ENCODE measurements at places on chromosomes 7 and 10.

- no peaks in the 10 kb centered on the region for H3K36me3 ChIP-seq
- no peaks in the 10 kb centered on the region for H3K27me3 ChIP-seq
- no peaks in the 10 kb centered on the region for H3K4me1 ChIP-seq
- H3K27ac ChIP-seq, result no peak overlapping the region
- DNase-seq, result no peak
Measured at GRCh38 chr10:69828144-69828870, 26.6 kb downstream of the COL13A1 start.

DNA sequence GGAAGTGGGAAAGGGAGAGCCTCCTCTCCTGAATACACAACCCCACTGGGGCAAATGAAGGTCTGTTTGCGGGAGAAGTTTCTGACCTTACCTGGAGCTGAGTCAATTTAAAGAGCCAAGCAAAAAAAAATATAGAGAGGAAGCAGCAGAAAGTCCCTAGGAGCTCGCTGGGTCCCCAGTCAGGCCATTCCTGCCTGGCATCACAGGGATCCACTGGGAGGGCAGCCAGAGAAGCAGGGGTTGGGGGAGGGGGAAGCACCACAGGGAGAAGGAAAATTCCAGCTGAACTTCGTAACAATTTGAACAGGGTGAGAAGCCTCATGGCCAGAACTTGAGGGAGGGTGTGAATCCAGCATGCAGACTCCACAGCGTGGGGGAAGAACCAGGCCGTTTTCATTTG lies 298.7 kb downstream of the LRRTM3 start:
- no peak overlapping the region for H3K27ac ChIP-seq
- H3K4me1 ChIP-seq, result no peaks in the 10 kb centered on the region
- no peaks in the 10 kb centered on the region for H3K36me3 ChIP-seq
- DNase-seq, result no peak

GRCh38 chr7:531777-532176 lies 12.1 kb upstream of the PDGFA start:
- no peak for DNase-seq
- H3K36me3 ChIP-seq, result no peaks in the 10 kb centered on the region
- H3K4me3 ChIP-seq, result no peak overlapping the region
- peaks cover 5% of the 10 kb centered on the region for H3K27me3 ChIP-seq

DNA sequence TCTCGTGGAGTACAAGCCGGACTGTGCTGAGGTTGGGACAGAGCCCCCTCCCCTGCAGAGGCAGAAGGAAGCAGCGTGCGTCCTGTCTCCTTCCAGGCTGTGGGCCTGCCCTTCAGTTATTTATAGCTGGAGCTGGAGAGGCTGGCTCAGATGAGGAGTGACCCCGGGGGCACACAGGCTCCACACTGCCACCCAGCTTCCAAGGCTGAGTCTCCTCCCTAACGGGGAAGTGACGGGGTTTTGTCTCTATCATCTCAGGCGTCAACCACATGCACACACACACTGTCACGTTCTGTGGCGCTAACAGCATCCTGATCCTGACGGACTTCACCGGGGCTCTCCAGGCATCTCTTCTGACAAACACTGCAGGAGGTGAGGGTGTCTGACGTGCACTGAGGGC lies 25.4 kb downstream of the AMZ1 start:
- H3K36me3 ChIP-seq, result peaks cover 11% of the 10 kb centered on the region
- DNase-seq, result no peak
- H3K27me3 ChIP-seq, result peaks cover 3% of the 10 kb centered on the region
- H3K4me3 ChIP-seq, result no peak overlapping the region
- H3K4me1 ChIP-seq, result no peaks in the 10 kb centered on the region

DNA sequence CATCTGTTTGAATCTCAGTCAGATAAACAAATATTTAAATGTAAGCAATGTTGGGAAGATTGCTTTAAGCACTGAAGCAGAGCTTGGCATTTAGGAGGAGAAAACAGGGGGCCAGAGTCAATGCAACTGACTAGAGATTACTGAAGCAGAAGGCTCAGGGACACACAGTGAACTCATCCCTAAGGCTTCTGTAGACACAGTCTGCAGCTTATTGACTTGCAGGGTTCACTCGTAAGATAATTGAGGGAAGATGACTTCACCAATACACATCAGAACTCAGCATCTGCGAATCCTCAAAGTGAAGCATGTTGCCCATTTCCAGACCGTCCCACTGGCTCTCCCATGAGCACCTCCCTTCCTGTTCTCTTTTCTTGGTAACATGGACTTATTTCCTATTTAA lies 363.4 kb upstream of the PFKP start:
- H3K4me3 ChIP-seq, result no peak overlapping the region

DNA sequence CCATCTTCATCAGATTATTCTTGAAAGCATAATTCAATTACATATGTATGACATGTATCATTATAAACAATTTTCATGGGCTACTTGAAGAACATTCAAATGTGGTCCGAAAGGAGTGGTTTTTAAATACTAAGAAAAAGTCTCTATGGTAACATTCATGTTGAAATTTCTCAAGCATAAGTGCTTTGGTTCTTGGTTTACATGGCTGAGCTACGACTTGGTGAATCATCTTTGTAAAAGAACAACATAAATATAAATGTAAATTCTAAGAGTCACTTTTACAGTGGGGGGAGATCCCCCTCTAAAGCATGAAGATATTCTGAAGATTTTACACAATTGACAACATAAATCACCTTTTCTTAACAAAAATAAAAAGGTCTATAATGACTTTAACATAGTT lies 118.6 kb downstream of the MAGI2 start:
- no peaks in the 10 kb centered on the region for H3K27me3 ChIP-seq
- no peak for DNase-seq
- H3K4me1 ChIP-seq, result no peaks in the 10 kb centered on the region
- H3K27ac ChIP-seq, result no peak overlapping the region
- H3K4me3 ChIP-seq, result no peak overlapping the region

- peaks cover 20% of the 10 kb centered on the region for H3K4me1 ChIP-seq
- H3K27me3 ChIP-seq, result no peaks in the 10 kb centered on the region
- DNase-seq, result no peak
Measured at GRCh38 chr10:103660364-103661197, 167.1 kb downstream of the NEURL1 start.

DNA sequence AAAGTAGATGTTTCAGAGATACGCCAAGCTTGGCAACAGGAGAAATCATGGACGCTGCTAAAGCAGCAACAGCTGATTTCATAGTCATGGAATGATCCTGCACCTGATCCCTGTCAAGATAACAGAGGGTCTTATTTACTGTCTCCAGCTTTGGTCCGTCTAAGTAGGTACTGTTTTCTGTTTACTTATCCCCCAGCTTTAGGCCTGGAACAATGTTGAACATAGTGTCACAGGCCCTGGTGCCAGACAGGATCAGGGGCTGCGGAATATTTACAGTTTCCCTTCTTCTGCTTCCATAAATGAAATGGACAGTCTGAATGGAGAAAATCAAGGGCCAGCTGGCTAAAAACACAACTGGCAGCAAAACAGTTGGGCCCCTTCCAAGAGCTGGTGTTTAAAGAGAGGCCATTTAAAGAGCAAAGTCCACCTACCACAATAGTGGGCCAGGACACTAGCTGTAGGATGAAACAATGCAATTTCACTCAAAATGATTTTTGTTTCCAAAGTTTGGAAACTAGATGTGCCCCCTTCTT lies 2.9 kb downstream of the GPR37 start:
- H3K27ac ChIP-seq, result no peak overlapping the region
- H3K27me3 ChIP-seq, result peaks cover 18% of the 10 kb centered on the region
- no peaks in the 10 kb centered on the region for H3K36me3 ChIP-seq
- no peak for DNase-seq

DNA sequence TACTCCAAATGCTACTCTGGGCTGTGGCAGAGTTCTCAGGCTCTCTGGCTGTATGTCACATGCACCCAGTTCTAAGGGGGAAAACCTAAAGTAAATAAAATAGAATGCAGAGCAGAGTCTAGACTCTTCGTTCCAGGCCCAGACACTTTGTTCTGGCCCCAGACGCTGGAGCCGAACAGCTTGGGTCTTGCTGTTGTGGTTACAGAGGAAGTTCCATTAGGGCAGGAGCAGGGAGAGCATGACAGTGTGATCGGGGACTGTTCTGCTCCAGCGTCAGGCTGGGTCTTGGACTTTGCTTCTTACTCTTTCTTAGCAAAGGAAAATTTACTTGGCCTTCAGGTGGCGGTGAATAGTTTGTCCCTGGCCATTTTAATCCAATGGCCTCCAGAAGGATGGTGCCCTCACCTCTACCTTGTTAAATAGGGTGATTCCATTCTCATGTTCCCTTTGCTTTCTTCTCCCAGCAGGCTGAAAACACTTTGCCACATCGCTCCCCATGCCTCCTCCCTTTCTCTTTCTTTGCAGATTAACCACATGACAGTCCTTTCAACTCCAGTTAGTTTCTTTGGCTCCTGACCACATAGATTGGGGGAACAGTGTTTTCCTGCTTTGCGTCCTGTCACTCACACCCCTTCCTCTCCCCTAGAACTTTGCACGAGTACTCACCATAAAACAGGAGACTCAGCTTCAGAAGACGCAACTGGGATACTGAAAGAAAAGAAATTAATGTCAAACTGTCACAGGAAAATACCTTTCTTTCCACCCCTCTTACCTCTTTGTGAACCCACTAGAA lies 730.8 kb downstream of the SUGCT start:
- H3K4me1 ChIP-seq, result peaks cover 6% of the 10 kb centered on the region
- no peak for DNase-seq
- no peaks in the 10 kb centered on the region for H3K36me3 ChIP-seq
- no peak overlapping the region for H3K4me3 ChIP-seq

GRCh38 chr10:6097063-6097462 lies 8.2 kb downstream of the RBM17 start:
- peaks cover 13% of the 10 kb centered on the region for H3K36me3 ChIP-seq
- no peak overlapping the region for H3K27ac ChIP-seq
- no peaks in the 10 kb centered on the region for H3K4me1 ChIP-seq
- no peak overlapping the region for H3K4me3 ChIP-seq

DNA sequence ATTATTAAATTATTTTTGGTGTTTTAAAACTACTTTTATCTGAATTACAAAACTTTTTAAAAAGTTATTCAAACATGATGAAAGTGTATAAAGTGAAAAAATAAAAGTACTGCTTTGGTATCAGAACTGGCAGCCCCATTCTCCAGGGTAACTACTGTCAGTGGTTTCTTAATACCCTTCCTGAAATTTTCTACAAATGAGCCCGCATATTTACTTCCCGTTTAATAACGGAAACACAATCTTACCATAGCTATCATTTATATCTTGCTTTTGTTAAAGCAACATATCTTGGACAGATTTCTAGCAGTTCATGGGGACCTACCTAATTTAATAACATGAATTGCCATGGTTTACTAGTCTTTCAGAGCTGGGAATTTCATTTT lies 249.9 kb downstream of the RNLS start:
- DNase-seq, result no peak
- H3K27me3 ChIP-seq, result no peaks in the 10 kb centered on the region
- no peak overlapping the region for H3K4me3 ChIP-seq
- H3K27ac ChIP-seq, result no peak overlapping the region
- H3K36me3 ChIP-seq, result no peaks in the 10 kb centered on the region

GRCh38 chr7:35024298-35024697 lies 13.0 kb downstream of the DPY19L1 start:
- H3K27me3 ChIP-seq, result no peaks in the 10 kb centered on the region
- H3K4me1 ChIP-seq, result peaks cover 17% of the 10 kb centered on the region
- H3K36me3 ChIP-seq, result no peaks in the 10 kb centered on the region
- DNase-seq, result no peak
- H3K27ac ChIP-seq, result no peak overlapping the region

DNA sequence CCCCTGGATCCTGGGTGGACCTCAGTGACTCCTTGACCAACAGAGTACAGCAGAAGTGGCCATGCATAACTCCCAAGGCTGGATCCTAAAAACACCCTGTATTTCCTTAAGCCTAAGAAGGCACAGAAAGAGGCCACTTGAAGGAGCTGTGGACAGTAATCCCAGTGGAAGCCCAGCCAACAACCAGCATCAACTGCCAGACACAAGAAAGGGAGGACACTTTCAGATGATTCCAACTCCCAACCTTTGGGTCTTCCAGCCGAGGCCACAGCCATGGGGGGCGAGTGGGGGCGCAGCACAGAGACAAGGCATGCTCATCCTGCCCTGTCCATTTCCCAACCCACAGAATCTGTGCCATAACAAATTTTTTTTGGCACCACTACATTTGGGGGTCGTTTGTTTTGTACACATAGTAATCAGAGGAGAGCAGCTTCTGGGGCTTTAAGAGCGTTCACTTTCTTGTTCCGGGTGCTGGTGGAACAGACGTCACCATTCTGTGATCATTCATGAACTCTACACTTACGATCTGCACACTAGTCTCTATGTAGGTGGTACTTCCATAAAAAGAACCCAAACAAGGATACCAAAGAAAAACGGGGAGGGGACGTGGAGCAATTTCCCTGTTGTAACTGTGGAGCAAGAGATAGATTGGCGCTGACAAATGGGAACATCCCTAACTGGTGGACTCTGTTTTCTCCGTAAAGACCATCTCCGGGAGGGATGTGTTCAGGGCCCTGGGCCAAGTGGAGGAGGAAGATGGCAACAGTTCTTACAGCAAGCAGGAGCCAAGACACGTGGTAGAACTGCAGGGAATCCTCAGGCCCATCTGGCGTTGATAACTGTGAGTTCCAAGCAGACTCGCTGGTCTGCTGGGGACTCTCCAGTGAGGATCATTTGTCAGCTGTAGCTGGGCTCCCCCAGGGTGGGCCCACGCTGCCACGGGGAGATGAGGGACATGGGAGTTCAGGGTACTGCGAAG lies 6.0 kb upstream of the SLC29A3 start:
- H3K27me3 ChIP-seq, result peaks cover 35% of the 10 kb centered on the region
- H3K4me3 ChIP-seq, result no peak overlapping the region
- no peaks in the 10 kb centered on the region for H3K4me1 ChIP-seq
- H3K36me3 ChIP-seq, result no peaks in the 10 kb centered on the region
- DNase-seq, result no peak

DNA sequence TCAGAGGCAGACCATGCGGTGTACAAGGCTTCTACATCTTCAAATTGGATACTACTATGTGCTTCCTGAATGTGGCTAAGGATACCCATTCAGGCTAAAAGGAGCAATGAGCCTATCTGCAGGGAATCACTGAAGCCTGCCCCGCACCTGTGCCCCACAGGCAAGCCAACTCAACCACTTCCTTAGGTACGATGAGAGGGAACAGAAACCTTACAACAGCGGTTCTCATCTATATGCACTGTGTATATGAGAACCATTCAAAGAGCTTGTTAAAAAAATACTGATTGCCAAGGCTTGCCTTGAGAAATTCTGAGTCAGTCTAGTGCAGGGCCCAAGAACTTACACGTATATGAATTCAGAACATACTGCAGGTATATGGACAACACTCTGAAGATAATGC lies 679.6 kb downstream of the PARD3 start:
- no peaks in the 10 kb centered on the region for H3K36me3 ChIP-seq
- no peak overlapping the region for H3K27ac ChIP-seq
- H3K4me1 ChIP-seq, result no peaks in the 10 kb centered on the region
- H3K27me3 ChIP-seq, result no peaks in the 10 kb centered on the region
- no peak for DNase-seq

GRCh38 chr10:17075533-17076359 lies 53.9 kb downstream of the CUBN start:
- peaks cover 34% of the 10 kb centered on the region for H3K4me1 ChIP-seq
- H3K4me3 ChIP-seq, result no peak overlapping the region
- peak overlapping the region; percentile 84 for H3K27ac ChIP-seq

GRCh38 chr10:127993056-127993690 lies 86.3 kb downstream of the PTPRE start:
- H3K27ac ChIP-seq, result no peak overlapping the region
- H3K36me3 ChIP-seq, result no peaks in the 10 kb centered on the region
- peaks cover 28% of the 10 kb centered on the region for H3K4me1 ChIP-seq
- no peak for DNase-seq
- no peaks in the 10 kb centered on the region for H3K27me3 ChIP-seq

- peak; percentile 64 for DNase-seq
- no peak overlapping the region for H3K4me3 ChIP-seq
- peak overlapping the region; percentile 41 for H3K27ac ChIP-seq
- peaks cover 32% of the 10 kb centered on the region for H3K4me1 ChIP-seq
Measured at GRCh38 chr7:102991540-102992214, 78.9 kb downstream of the LRRC17 start.
